ENCODE measurements at places on chromosomes 1 and 21.
A peak's percentile ranks its signal among the peaks of the same experiment; 100 is the strongest.

DNA sequence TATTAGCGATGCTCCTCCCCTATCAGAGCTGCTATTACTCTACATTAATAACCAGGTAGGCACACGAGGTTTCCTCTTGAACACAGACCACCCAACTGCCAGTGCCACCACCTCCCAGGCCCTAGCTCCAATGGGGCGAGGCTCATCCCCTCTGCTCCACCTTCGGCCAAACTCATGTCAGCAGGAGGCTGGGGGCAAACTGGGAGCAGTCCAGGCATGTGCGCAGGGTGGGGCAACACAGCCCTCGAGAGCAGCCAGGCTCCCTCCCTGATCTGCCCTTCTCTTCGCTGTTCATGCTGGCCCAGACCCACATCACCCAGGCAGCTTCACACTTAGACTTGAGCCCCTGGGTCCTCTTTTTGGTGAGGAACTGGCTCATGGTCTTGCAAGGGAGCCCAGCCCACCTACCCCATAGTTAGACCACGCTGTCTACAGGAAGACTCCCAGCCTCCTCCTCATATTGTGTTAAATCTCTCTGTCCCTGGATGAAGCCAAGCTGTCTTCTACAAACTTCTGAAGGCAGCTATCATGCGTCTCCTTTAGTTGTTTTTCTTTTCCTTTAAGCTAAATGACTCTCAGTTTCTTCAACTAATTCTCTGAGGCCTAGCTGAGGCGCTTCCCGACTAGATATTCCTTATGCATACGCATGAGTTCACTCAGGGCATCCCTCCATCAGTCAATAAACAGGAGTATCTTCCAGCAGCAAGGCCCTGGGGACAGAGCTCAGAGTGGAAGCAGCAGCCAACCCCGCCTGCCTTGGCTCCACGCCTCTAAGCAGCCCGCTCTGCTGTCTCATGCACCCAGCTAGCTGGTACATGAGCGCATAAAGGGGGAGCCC lies 12.0 kb downstream of the TMEM9 start:
- no peak for DNase-seq

- no peak for DNase-seq
Measured at GRCh38 chr1:66247415-66248208, 286.3 kb upstream of the SGIP1 start.

- DNase-seq, result no peak
Measured at GRCh38 chr1:62245201-62245600, 50.6 kb downstream of the L1TD1 start.

- DNase-seq, result no peak
Measured at GRCh38 chr1:103108376-103109150, at the start of gene COL11A1. Gene COL11A1 (minus strand): TSS chr1:103108522. CDS start chr1:103108178, 344 bp downstream.

DNA sequence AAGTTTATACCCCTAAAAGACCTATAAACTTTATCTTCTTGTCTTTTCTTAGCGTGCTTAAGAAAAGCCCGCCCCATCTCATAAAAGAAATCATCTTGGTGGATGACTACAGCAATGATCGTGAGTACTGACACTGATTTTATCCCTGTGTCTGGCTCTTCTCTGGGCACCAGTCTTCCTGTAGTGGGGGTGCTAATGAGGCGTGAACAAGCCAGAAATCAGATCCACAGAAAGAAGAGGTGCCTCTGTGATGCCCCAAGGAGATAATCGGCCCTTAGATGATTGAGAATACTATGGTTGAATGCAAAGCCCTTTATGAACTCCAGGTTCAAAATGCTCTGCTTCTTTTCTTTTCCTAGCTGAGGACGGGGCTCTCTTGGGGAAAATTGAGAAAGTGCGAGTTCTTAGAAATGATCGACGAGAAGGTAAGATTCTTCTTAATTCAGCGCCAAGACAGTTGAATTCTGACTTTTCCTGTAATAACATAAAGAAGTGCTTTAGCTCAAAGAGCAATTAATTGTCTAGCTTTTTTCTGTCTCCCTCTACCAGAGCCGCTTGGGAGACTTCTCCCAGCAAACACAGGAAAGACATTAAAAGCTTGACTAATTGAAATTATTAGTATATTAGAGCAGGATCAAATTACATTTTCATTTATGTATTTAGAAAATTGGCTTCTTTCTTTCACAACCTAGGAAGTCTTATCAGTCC lies 169.4 kb downstream of the GALNT2 start:
- DNase-seq, result no peak

DNA sequence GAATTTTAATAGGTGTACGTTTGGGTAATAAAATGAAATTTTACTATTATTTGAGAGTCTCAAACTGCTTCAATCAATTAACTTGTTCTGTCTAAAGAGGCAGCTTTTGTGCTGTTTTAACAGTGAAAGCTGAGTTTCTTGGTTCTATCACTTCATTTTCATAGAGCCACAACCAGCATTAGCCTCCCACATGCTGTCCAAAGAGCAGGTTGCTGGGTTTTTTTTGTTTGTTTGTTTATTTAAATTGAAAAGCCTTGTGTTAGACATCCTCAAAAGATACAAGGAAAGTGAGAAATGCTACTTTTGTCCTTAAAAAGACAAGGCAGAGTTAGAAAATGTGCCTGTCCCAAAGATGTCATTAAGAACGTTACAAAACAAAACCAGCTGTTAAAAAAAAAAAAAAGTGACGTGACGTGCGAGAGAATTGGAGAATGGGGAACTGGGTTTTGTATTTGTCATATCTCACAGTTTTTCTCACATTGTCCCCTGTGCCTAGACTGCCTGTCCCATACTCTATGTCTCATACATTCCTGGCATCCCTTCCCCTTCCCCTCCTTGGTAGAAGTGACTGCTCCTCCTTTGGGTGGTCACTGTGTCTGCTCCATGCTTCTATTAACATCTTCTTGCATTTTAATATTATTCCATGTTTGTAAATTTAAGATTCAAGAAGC lies 63.1 kb upstream of the CD34 start:
- no peak for DNase-seq

GRCh38 chr1:160293020-160293968 lies 8.4 kb upstream of the PEX19 start:
- no peak for DNase-seq

GRCh38 chr1:7684132-7684531 lies 87.0 kb upstream of the VAMP3 start:
- DNase-seq, result no peak

GRCh38 chr21:38303300-38303699 lies 46.5 kb downstream of the KCNJ15 start:
- no peak for DNase-seq

DNA sequence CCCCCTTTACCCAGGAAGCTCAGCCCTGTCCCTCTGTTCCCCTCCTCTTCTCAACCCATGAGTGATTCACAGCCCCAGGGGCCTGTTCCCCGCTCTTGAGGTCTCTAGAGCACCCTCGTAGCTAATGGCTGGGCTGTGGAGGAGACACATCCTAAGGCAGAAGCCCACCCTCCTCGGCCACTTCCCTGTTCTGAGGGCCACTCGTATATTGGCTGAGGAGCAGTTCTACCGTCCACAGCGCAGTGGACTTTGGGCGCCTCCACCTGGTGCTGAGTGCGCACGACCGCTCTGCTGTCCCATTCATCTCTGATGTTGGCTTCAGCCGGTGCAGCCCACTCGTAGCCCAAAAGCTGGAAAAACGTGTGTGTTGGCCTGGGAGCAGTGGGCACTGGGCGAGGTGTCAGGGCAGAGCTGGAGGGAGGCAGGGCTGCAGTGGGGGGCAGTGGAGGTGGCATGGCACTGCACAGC lies 24.5 kb upstream of the PKP1 start:
- no peak for DNase-seq

- peak; percentile 87 for DNase-seq
Measured at GRCh38 chr1:158248118-158248517, 6.1 kb upstream of the CD1A start.

DNA sequence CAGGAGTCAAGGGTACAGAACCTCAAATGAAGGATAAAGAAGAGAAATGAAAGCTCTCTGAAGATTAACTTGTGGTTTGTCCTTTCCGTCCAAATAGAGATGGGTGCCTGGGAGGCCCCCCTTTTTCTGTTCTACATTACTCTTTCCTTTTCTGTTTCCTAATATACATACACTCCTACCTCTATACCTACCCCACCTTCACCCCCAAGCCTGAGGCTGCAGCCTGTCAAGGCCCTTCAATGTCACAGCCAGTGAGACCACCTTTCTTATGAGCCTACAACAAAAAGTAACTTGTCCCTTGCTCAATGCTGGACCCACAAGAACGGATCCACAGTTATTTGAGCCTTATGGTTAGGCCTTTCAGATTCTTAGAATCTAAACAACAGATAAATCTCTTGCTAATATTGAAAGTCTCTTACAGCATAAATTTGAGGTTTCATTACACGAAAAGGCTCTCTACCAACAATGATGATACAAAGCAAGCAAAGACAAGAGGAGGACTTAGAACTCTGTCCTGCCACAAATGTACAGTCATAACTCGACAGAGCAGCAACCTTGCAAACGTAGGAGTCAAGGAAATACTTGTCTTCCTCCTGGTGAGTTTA lies 4.1 kb upstream of the TRAF3IP3 start:
- DNase-seq, result no peak

- no peak for DNase-seq
Measured at GRCh38 chr1:197912739-197913494, 4.3 kb upstream of the LHX9 start.

DNA sequence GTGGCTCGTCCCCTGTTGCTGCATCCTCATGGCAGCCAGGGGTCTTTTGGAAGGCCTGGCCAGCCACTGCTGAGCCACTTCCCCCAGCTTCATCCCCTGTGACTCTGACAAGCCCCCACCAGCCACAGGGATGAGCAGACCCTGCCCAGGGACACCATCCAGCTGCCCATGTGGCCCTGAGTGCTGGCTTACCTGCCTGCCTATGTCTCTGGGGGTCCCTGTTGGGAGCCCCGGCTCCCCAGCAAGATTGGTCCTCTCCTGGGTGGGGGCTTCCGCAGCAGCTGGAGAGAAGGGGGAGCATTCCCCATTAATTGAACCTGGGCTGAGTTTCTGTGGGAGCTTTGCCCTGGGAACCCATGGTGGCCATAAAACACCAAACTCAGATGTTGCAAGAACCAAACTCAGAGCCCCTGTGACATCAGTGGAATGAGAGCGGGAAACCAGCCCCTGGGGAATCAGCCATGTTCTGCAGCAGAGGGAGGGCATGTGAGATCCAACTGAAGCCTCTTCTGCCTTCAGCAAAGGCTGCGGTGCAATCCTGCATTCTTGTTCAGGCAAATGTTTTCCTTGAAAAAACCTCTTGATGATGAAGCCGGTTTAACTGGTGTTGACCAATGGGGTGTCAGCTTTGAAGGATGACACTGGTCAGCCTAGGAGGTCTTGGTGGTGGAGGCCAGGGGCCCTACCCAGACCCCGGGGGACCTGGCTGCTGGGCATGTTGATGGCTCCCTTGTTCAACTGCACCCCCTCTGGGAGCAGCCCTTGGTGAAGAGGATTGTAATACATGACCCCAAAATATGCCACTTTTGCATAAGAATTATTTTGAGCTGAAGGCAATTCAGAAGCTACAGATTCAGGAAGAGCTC lies 28.3 kb upstream of the COL18A1 start:
- no peak for DNase-seq

GRCh38 chr1:150577557-150578271 lies 1.7 kb downstream of the MCL1 start:
- no peak for DNase-seq

DNA sequence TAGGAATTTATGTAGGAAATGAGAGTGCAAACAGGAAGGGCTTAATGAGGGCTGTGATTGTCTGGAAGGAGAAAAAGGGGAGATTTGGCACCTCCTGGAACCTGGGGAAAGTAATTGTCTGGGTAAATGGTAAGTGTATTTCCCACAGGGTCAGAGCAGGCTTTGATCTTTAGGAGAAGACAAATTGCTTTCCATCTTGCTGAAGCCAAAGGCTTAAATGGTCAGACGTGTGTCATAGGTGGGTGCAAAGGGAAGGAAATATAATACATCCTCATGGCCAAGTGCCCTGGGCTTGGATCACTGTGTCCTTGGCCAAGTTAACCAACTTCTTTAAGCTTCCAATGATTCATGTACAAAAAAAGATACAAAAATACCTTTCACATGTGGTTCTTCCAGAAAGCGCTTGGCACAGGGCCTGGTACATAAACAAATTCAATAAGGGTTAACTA lies 1.3 kb upstream of the DUSP23 start:
- DNase-seq, result no peak

DNA sequence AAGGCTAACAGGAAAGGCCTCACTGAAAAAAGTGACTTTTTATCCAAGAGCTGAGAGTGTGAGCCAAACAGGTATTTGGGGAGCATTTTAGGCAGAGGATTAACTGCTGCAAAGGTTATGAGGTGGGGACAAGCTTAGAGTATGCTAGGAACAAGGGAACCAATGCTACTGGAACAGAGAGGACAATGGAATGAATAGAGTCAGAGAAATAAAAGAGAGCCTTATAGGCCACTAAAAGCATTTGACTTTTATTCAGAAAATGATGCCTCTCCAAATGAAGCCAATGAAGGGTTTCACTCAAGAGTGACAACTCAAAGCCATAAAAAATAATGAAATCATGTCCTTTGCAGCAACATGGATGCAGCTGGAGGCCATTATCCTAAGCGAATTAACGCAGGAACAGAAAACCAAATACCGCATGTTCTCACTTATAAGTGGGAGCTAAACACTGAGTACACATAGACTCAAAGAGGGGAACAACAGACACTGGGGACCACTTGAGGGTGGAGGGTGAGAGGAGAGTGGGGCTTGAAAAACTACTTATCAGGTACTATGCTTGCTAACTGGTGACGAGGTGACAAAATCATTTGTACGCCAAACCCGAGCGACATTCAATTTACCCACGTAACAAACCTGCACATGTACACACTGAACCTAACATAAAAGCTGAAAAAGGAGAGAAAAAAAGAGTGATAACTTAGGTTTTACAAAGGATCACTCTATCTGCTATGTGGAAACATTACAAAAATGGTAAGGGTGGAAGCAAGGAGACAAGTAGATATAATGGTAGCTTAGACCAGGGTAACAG lies 11.1 kb downstream of the PTP4A2 start:
- no peak for DNase-seq

DNA sequence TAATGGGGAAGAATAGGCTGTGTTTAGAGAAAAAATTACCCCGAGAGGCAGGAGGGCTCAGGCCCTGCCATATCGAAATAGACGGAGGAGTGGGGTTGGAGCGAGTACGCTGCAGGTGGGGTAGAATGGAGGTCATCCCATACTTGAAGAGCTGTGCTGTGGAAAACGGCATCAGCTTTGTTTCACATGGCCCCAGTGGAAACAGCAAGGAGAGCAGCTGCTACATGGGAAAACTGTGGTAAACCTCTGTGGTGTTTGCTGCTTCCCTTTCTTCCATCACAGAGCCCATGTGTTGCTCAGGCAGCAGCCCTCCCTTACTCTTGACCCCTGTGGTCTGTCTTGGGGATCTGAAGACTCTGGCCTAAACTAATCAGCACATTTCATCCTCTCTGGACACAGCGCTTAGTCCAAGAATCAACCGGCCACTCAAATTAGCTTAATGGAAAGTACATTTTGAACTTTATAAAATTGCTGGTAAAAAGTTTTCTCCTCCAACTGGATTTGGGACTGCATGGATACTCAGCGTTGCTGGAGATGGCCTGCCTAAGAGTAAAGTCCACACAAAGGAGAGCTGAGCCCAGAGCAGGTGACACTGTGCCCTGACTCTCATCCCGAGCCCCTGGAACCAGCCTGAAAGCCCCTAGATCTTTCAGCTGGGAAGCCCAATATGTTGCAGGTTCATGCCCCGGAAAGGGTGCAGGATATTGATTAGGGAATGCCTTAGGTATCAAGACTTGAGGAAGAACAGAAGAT lies 127.1 kb upstream of the GADD45A start:
- DNase-seq, result no peak

- no peak for DNase-seq
Measured at GRCh38 chr1:173241528-173242347, 34.6 kb upstream of the TNFSF4 start.

GRCh38 chr1:105436589-105437259 lies 1619.8 kb upstream of the PRMT6 start:
- no peak for DNase-seq

- DNase-seq, result no peak
Measured at GRCh38 chr1:233364695-233365539, 37.4 kb downstream of the MAP3K21 start.

Data from thymus (tissue), 14 donors.